Bronchial epithelial cell (primary cell): ENCODE measurements at places on chromosomes 7 and 10.

DNA sequence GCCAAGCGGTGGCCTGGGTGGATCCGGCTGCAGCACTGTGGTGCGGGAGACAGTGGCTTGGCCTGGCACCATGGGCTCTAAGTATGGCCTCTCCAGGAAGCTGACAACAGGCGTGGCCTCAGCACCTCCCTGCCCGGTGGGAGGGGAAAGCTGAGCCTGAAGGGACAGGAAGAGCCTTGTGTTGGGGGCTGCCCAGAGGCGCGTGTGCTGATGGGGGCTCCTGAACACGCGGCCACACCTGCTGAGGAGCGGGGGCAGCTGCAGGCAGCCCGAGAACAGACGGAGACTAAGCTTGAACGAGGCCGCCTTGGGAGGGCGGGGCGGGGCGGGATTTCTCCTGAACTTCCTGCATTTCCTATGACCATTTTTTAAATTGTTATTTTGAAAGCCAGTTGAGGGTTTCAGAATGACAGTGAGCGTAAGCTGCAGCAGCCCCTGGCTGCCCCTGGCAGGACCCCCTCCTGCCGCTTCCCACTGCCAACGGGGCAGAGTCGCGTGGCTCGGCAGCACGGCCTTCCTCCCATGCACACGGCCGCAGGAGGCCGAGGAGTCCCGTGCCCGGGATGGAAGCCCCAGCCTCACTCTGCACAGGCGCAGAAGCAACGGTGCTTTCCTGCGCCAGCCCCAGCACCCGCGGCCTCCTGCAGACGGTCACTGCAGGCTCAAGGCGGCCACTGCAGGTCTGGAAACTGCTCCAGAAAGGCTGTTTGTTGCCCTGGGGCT is 43.2 kb downstream of the DPYSL4 start:
- no peak for DNase-seq

GRCh38 chr7:2713978-2714377 is 26.0 kb downstream of the AMZ1 start:
- DNase-seq, result no peak

GRCh38 chr7:12518920-12519681 is 51.4 kb upstream of the SCIN start:
- DNase-seq, result peak; percentile 15

- DNase-seq, result no peak
Observed at GRCh38 chr7:55526770-55527169, 45.5 kb downstream of the VOPP1 start.

- peak; percentile 77 for DNase-seq
Observed at GRCh38 chr7:158403013-158403821, 184.4 kb downstream of the PTPRN2 start.

GRCh38 chr7:140604760-140605159 is 35.9 kb downstream of the DENND2A start:
- peak; percentile 85 for DNase-seq

DNA sequence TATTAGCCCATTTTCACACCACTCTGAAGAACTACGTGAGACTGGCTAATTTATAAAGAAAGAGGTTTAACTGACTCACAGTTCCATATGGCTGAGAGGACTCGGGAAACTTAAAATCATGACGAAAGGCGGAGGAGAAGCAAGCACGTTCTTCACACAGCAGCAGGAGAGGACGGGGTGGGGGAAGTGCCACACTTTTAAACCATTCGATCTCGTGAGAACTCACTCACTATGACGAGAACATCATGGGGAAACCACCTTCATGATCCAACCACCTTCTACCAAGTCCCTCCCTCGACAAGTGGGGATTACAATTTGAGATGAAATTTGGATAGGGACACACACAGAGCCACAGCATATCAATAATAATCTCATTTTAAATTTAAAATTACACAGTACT is 80.2 kb downstream of the VWDE start:
- DNase-seq, result no peak

DNA sequence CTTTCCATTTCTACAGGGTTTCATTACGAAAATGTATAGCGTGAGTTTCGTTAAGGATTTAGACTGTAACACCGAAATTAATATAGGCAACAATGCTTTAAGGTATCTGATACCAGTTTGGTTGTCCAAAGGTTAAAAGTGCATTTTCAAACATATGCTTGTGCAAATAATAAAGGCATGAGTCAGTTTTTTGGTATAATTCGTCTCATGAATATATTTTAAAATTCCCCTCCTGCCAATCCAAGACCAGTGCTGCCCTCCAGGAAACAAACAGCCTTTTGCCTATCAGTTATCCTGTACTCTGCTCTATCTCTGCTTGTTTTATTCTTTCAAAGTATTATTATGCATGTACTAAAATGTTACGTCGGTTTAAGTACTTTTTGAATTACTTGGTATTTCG is 2.0 kb downstream of the LCOR start:
- DNase-seq, result peak; percentile 64

DNA sequence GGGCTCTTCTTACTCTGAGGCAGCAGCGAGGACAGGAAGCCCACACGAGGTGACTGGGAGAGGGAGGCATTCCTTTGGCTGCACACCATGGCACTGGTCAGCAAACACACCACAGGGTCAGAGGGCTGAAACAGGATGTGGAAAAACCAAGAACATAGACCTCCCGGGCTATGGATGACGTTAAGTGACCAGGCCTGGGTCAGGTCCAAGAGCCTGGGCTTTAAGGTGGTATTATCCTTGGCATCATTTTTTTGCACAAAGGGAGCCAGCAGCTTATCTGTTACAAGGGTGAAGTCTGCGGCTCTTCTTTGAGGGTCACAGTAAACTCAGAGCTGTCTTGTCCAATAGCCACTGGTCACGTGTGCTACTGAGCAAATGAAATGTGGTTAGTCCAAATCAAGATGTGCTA is 7.0 kb downstream of the WDR91 start:
- no peak for DNase-seq

- no peak for DNase-seq
Observed at GRCh38 chr7:46230990-46231305, 309.9 kb upstream of the IGFBP3 start.

- DNase-seq, result no peak
Observed at GRCh38 chr7:47758546-47758945, 176.6 kb upstream of the TNS3 start.

GRCh38 chr10:129951101-129951969 is 12.7 kb downstream of the EBF3 start:
- no peak for DNase-seq

DNA sequence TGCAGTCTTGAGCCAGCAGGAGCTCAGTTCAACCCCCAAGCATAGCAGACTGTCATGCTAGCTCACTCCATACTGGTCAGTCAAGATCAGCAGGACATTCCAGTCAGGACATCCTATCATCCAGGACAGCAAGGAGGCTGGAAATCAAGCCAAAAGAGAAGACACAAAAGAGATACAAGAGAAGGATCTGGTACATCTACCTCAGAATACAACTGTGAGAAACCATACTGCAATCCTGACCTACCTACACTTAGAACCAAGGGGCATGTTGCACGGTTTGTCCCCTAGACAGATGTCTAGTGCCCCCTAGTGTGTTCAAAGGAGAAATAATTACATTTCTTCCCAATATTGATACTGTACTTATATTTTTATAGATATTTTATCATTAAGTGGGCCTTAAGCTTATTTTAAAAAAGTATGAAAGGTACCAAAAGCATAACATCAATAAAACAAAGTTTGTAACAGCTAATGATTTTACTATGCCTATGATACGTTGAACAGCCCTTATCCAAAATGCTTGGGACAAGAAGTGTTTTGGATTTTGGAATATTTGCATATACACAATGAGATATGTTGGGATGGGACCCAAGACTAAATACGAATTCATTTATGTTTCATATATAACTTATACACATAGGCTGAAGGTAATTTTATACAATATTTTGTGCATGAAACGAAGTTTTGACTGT is 26.7 kb downstream of the ERCC6 start:
- peak; percentile 25 for DNase-seq

DNA sequence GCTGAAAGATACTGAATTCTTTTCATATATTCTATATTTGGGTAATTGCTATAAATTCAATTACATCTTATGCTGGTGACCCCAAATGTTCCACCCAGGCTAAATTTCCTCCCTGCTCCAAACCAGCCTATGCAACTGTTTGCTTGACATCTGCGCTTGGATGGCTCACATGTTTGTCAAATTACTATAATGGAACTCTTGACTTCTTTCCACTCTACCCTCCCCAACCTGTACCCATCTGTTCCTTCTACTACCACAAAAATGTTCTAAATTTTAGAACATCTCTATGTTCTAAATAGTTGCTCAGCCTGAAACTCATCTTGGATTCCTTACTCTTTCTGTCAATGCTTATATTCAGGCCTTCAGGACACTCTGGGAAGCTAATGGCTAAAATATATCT is 249.9 kb upstream of the SMIM30 start:
- no peak for DNase-seq
